ENCODE measurements at places on chromosomes 5 and 9. TPM values are rescaled to one million over a fixed set of nuclear protein-coding genes. Genes with fewer than 3 reads are reported as not detected.

Gene FAM163B
- 0.11 TPM for polyA plus RNA-seq

Gene CDC25C
- polyA plus RNA-seq, result 2.0 TPM

Gene ITK
- polyA plus RNA-seq, result 12.1 TPM

Gene INSL4
- not detected for polyA plus RNA-seq

Gene COL23A1
- 3.1 TPM for polyA plus RNA-seq

Gene C7
- 53.2 TPM for polyA plus RNA-seq

Gene GADD45G
- polyA plus RNA-seq, result 5.9 TPM

Gene GDNF
- 0.06 TPM for polyA plus RNA-seq

Gene TRIM32
- polyA plus RNA-seq, result 3.1 TPM

Gene GRXCR2
- not detected for polyA plus RNA-seq

Gene ARSI
- 0.30 TPM for polyA plus RNA-seq

Gene ANKRD18A
- 0.03 TPM for polyA plus RNA-seq

Gene COL15A1
- 1.2 TPM for polyA plus RNA-seq

Gene IRX2
- polyA plus RNA-seq, result not detected

Gene CCDC192
- polyA plus RNA-seq, result not detected

Gene CLIC3
- 2.9 TPM for polyA plus RNA-seq

Gene TMOD1
- polyA plus RNA-seq, result 3.1 TPM

Gene QRFP
- polyA plus RNA-seq, result not detected

Gene NUTM2F
- not detected for polyA plus RNA-seq

Gene NOP16
- 41.5 TPM for polyA plus RNA-seq

Gene STING1
- 43.6 TPM for polyA plus RNA-seq

Gene FGF1
- 4.1 TPM for polyA plus RNA-seq

Gene SETX
- polyA plus RNA-seq, result 42.0 TPM

Gene SLC35D2
- 9.8 TPM for polyA plus RNA-seq

Gene GABRA1
- polyA plus RNA-seq, result not detected

All from spleen (tissue), 13 donors.